ENCODE measurements at places on chromosomes 6 and 20. TPM values are rescaled to one million over a fixed set of nuclear protein-coding genes. Genes with fewer than 3 reads are reported as not detected.

FOXO3 gene
- 34.1 TPM for total RNA-seq

MYB gene
- 7.4 TPM for total RNA-seq

RBPJL gene
- not detected for total RNA-seq

SIRPB1 gene
- 4.2 TPM for total RNA-seq

PLAGL1 gene
- total RNA-seq, result 5.4 TPM

GJA10 gene
- not detected for total RNA-seq

PRR3 gene
- 21.2 TPM for total RNA-seq

PLCB1 gene
- 0.94 TPM for total RNA-seq

TREM2 gene
- total RNA-seq, result not detected

ZKSCAN8 gene
- total RNA-seq, result 20.6 TPM

MEI4 gene
- not detected for total RNA-seq

FERMT1 gene
- total RNA-seq, result 2.0 TPM

FABP7 gene
- not detected for total RNA-seq

PRPH2 gene
- total RNA-seq, result not detected

SNAP25 gene
- 11.9 TPM for total RNA-seq

EYS gene
- 0.99 TPM for total RNA-seq

EPB41L1 gene
- total RNA-seq, result 34.9 TPM

CRISP3 gene
- not detected for total RNA-seq

NTSR1 gene
- total RNA-seq, result 0.54 TPM

MAP3K5 gene
- 9.0 TPM for total RNA-seq

CDC5L gene
- 35.3 TPM for total RNA-seq

PLEKHG1 gene
- not detected for total RNA-seq

PLN gene
- 0.05 TPM for total RNA-seq
